Mucosa of descending colon (tissue), 3 donors: ENCODE measurements at places on chromosomes 16 and 17. TPM values are rescaled to one million over a fixed set of nuclear protein-coding genes. Genes with fewer than 3 reads are reported as not detected.

- DNase-seq, result peak; percentile 80
These were observed 4.7 kb downstream of the ITGAE start for GRCh38 chr17:3796110-3796821.

DNA sequence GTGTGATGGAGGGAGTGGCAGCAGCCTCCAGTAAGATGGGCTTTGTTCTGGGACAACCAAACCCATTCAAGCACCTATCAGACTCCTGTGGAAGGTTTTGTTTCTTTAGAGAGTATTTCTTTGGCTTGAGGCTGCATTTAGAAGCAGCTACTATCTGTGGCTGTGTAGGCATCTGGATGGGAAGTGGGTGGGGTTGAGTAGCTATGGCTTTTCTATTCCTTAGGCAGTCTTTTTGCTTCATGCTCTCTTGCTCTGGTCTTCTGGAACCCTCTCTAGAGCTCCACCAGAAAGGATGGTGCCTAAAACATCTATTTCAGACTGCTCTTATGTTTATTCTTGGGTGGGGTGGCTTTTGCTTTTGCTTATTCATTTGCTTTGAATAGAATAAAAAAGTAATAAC, 19.9 kb downstream of the TNRC6A start:
- no peak for DNase-seq

DNA sequence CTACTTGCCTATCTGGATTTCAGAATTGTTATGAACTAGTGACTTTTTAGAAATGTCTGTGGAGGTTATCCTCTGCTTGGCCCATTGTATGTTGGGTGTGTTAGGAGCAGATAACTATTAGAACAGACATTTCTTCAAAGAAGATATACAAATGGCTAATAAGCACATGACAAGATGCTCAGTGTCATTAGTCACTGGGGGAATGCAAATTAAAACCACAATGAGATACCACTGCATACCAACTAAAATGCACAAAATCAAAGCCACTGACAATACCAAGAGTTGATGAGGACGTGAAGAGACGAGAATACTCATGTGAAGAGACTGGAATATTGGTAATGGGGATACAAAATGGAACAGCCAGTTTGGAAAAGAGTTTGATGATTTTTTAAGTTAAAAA, 39.2 kb downstream of the CEP112 start:
- no peak for DNase-seq

- DNase-seq, result peak; percentile 4
These were observed 22.7 kb upstream of the KCNJ12 start for GRCh38 chr17:21353326-21354010.

DNA sequence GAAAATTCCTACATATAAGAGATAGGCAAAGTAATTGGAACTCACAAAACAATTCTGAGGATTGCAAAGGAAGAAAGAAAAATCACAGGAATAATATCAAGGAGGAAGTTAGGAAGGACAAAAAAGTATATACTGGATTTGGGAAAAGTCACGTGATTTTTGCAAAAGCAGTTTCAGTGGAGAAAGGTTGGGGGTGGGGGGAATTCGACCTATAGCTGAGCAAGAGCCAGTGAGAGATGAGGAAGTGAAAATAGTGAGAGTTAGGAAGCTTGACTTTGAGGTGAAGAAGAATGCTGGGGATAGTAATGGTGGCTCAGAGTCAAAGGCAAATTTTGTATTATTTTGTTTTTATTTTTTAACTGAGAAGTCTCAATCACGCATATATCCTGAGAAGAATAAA, 438.0 kb upstream of the PMFBP1 start:
- DNase-seq, result no peak

DNA sequence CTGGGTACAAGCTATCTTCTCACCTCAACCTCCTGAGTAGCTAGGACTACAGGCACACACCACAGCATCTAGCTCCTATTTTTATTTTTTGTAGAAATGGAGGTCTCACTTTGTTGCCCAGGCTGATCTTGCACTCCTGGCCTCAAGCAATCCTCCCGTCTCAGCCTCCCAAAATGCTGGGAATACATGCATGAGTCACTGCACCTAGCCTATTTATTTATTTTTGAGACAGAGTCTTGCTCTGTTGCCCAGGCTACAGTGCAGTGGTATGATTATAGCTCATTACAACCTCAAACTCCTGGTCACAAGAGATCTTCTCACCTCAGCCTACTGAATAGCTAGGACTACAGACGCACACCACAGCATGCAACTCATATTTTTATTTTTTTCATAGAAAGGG, 40.1 kb upstream of the RGS9 start:
- DNase-seq, result no peak

DNA sequence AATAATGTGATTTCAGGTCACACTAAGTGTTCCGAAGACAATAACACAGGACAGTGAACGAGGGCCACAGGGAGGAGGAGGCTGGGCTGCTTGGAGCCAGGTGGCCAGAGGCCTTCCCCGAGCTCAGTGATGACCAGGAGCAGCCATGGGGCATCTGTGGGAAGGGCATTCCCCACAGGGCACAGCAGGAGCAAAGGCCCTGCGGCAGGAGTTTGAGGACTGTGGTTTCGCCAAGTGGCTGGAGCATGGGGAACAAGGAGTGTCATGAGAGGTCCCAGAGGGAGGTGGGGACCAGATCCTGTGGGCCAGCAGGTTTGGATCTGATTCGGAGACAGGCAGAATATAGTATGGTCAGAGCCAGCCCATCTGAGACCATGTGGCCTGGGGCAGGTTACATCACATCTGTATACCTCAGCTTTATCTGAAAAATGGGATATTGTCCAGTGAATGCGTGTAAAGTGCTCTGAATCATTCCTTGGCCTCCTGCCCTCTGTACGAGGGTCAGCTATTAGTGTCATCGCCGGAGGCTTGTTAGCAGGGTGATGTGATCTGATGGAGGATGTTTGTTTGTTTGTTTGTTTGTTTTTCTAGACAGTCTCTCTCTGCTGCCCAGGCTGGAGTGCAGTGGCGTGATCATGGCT, 176.8 kb downstream of the KATNIP start:
- DNase-seq, result peak; percentile 15

DNA sequence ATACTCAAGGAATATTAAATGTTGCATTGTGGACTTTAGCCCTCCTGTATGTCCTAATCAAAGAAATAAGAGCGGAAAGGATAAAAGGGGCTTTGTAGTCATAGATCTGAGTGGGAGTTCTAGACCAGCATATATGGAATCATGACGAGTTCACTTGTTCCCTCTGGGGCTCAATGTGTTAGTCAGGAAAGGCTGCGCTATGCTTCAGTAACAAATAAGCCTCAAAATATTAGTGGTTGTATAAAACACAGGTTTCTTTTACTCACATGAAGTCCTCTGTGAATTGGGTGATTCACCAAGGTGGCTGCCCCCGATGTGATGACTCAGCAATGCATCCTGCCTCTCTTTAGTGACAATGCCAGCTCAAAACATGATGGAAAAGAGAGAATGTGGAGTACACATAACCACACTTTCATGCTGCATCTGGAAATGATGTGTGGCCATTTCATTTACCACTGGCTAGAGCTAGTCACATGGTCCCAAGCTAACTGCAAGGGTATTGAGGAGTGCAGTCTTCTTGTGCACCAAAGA, 63.3 kb upstream of the IRX5 start:
- DNase-seq, result no peak

GRCh38 chr17:30132615-30133014, 16.0 kb downstream of the NSRP1 start:
- no peak for DNase-seq

- DNase-seq, result no peak
These were observed 10.6 kb downstream of the PHF12 start for GRCh38 chr17:28940675-28941074.

- DNase-seq, result no peak
These were observed 7.5 kb upstream of the OR1F1 start for GRCh38 chr16:3180445-3180878.

DNA sequence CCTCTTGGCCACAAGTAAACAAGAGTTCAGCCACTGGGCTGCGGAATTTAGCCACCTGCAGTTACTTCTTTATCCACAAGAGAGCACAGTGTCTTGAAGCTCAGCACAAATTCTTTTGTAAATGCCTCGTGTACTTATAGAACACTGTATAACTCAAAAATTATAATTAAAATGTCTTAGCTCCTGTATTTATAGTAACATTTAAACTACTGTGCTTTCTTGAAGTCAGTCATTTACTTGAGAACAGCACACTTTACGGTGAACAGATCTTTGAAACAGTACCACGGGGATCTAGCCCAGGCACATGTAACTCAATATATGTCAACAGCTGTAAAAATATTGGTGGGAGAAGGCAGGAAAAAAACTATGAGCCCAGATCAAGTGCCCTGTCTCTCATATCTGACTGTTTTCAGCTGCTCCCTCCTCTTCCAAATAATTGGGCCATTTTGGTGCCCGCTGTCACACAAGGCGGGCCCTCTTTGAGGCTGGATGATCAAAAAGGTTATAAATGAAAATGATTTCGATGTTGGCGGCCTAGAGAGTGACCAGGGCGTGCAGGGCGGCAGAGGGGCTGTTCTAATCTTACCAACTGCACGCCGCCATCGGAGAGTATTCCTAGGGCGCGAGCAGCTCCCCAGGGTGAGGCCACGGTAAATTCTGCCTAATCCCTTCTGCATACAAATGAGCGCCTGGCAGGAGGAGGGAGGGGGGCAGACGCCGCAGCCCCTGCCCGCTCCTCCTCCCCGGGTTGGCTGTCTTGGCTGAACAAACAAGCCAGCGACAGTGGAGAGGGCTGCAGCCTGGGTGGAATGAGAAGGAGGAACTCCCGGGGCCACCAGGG, 183.2 kb downstream of the C16orf78 start:
- no peak for DNase-seq

- DNase-seq, result no peak
These were observed 476.8 kb downstream of the SHISA9 start for GRCh38 chr16:13378151-13378550.

- no peak for DNase-seq
These were observed 275.4 kb downstream of the SEC14L1 start for GRCh38 chr17:77416105-77416713.

GRCh38 chr17:80287806-80288567, 27.3 kb downstream of the RNF213 start:
- DNase-seq, result no peak

DNA sequence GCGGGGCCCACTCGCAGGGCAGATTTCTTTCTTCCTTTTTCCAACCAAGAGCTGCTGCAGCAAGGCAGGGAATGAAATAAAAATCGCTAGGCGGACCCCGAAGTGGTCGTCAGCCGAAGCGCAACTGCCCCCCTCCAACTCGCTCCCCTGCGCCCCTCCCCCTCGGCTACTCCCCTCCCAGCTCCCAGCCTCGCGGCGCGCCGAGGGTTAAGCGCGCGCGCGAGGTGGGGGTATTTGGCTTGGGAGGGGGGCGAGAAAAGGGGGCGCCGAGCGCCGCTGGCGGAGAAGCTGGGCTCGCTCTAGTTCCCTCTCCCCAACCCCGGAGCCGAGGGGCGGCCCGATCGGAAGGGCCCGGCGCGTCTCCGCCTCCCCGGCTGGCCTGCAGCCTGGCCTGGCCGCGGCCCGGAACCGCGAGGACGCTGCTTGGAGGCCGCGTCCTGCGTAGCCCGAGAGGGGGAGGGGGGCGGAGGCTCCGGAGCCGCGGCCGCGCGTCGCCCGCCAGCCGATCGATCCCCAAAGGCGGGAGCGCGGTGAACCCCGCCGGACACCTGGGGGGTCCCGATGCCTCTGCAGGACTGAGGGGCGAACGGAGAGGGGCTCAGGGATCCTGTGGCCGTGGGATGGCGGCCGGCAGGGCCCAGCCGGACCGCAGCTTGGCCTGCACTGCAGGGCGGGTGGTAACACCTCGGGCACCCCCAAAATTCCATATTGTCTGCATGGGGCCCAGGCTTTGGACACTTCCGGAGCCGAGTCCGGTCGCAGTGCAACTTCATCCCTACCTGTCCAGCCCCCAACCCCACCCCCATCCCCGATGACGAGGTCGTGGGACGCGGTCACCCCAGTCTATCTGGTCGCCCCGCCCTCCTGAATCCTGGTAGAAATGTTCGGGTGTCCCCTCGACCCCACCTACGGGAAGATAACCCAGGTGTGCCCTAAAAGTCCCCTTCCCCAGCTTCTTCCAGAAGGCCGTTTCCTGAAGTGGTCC, 4.9 kb upstream of the CBX4 start:
- DNase-seq, result peak; percentile 78

GRCh38 chr16:69171325-69172084, 15.5 kb upstream of the SNTB2 start:
- no peak for DNase-seq

- no peak for DNase-seq
These were observed 29.7 kb downstream of the KDM8 start for GRCh38 chr16:27232901-27233625.

DNA sequence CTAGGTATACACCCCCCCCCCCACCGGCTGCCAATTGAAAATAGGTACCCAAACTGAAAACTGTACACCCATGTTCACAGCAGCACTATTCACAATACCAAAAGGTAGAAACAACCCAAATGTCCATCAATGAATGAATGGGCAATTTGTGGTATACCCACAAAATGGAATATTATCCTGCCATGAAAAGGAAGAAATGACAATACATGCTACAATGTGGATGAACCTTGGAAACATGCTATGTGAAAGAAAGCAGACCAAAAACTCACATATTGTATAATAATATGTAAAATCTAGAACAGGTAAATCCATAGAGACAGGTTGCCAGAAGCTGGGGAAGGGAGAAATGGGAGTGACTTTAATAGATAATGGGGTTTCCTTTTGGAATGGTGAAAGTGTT, 417.5 kb downstream of the UTP18 start:
- DNase-seq, result no peak

DNA sequence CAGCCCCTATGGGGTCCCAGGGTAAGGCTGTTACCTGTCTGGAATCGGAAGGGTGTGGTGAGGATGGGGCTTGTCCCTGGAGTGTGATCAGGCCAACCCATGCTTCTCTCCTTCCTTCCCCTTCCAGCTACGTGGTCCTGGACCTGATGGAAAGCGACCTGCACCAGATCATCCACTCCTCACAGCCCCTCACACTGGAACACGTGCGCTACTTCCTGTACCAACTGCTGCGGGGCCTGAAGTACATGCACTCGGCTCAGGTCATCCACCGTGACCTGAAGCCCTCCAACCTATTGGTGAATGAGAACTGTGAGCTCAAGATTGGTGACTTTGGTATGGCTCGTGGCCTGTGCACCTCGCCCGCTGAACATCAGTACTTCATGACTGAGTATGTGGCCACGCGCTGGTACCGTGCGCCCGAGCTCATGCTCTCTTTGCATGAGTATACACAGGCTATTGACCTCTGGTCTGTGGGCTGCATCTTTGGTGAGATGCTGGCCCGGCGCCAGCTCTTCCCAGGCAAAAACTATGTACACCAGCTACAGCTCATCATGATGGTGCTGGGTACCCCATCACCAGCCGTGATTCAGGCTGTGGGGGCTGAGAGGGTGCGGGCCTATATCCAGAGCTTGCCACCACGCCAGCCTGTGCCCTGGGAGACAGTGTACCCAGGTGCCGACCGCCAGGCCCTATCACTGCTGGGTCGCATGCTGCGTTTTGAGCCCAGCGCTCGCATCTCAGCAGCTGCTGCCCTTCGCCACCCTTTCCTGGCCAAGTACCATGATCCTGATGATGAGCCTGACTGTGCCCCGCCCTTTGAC, 2.4 kb downstream of the MAPK7 start:
- DNase-seq, result no peak

Gene CACNG5
- 0.44 TPM for total RNA-seq

Gene CCL17
- total RNA-seq, result not detected

Gene CMTM4
- 208 TPM for total RNA-seq

Gene SNAI3
- total RNA-seq, result 0.55 TPM

Gene RHBDL1
- total RNA-seq, result 2.8 TPM

Gene DHRS7C
- total RNA-seq, result not detected

Gene PRSS36
- 9.5 TPM for total RNA-seq

Gene HCRT
- total RNA-seq, result not detected

Gene MT1G
- 210 TPM for total RNA-seq

Gene CX3CL1
- 2.6 TPM for total RNA-seq

Gene KRT27
- total RNA-seq, result not detected

Gene TOP2A
- 50.1 TPM for total RNA-seq

Gene ZKSCAN2
- 2.2 TPM for total RNA-seq
